ENCODE measurements at places on chromosomes 6 and 20.

GRCh38 chr20:10322073-10323012 is 103.7 kb downstream of the SNAP25 start:
- no peak for DNase-seq

GRCh38 chr20:43590036-43590391 is 723 bp upstream of the IFT52 start:
- peak; percentile 2 for DNase-seq

DNA sequence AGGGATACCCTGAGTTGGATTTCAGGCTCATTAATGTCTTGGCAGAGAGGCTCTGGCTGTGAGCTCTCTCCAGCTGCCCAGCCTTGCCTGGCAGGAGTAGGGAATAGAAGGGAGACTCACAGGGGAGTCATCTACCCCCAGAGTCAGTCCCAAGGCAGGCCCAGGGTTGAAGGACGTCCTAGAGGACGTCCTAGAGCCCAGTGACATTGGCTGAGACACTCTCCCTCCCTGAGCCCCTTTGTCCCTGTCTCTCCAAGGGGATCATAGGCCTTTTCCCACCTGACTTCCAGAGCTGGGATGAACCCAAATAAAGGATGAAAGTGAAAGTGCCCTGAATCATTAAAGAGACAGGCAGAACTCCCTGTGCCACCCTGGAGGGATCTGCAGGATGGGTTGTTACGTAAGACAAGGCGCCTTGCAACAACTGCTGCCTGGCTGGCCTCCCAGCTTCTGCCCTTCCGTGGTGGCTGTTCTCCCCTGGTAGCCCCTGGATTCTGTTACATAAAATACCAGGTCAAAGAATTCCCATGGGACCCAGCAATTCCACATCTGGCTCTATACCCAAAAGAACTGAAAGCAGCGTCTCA is 53.6 kb upstream of the SIRPA start:
- DNase-seq: no peak

- no peak for DNase-seq
Observed at GRCh38 chr6:165034271-165034741, 275.1 kb downstream of the C6orf118 start.

GRCh38 chr6:12590901-12591300 is 125.7 kb upstream of the PHACTR1 start:
- DNase-seq: no peak
